ENCODE measurements at places on chromosomes 3 and 15. TPM values are rescaled to one million over a fixed set of nuclear protein-coding genes. Genes with fewer than 3 reads are reported as not detected.

Gene LRRIQ4
- total RNA-seq, result not detected

Gene MYO9A
- total RNA-seq, result 128 TPM

Gene NOX5
- 0.53 TPM for total RNA-seq

DNA sequence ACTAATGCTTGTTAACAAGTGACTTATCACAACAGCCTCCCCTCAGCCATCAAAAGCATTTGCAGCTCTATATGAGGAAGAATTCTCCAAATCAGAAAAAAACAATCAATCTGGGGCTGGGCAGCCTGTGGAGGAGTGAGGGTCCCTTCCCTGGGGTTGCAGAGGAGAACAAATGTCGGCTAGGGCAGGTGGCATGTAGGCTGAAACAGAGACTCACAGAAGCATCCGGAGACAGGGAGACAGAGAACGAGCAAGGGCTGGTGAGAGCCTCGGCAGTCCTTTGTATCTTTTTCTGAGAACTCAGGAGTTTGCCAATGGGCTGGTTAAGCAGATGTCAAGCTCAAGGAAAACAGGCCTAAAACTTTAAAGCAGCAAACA lies 15.8 kb downstream of the ITGA11 start:
- no peaks in the 10 kb centered on the region for H3K27me3 ChIP-seq
- H3K4me1 ChIP-seq, result peaks cover 33% of the 10 kb centered on the region
- no peak for DNase-seq
- H3K4me3 ChIP-seq, result no peak overlapping the region

GRCh38 chr3:170714122-170714521 lies 128.2 kb upstream of the SLC7A14 start:
- H3K27ac ChIP-seq, result no peak overlapping the region
- no peaks in the 10 kb centered on the region for H3K4me1 ChIP-seq
- H3K4me3 ChIP-seq, result no peak overlapping the region
- no peaks in the 10 kb centered on the region for H3K27me3 ChIP-seq
- H3K36me3 ChIP-seq, result no peaks in the 10 kb centered on the region
- no peak for DNase-seq

GRCh38 chr15:84402856-84403608 lies 167.5 kb downstream of the GOLGA6L4 start:
- H3K27me3 ChIP-seq, result no peaks in the 10 kb centered on the region
- no peak overlapping the region for H3K4me3 ChIP-seq
- H3K4me1 ChIP-seq, result no peaks in the 10 kb centered on the region
- H3K27ac ChIP-seq, result no peak overlapping the region
- DNase-seq, result no peak
- H3K36me3 ChIP-seq, result no peaks in the 10 kb centered on the region

- DNase-seq, result no peak
- no peak overlapping the region for H3K4me3 ChIP-seq
- peak overlapping the region; percentile 76 for H3K27ac ChIP-seq
- H3K4me1 ChIP-seq, result peaks cover 21% of the 10 kb centered on the region
These were observed 13.7 kb downstream of the SEMA3F start for GRCh38 chr3:50168791-50169190.

DNA sequence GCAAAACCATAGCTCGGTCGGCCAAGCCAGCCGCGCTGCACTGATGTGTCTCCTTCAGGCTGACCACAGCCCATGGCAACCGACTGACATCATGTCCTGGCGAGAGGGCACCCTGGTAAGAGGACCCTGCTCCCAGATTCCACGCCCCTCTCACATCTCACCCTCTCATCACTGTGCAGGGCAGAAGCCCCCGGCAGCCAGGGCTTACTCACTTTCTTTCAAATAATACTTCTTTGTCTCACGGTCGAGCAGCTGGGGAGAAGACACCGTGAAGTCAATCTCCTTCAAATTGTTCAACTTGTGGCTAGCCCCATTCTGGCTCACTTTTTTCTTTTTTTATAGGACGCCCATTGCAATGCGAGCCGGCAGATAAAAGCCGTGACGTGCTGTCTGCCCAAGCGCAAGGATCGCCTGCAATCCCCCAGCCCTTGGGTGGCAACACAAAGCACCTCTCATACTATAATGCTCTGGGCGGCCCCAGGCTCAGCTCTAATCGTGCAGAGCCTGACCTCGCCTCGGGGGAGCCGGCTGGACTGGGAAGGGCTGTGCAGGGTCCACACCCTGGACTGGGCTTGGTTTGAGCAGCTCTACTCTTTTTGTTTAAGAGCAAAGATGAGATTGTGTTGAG lies 33.6 kb downstream of the VGLL4 start:
- H3K4me3 ChIP-seq, result no peak overlapping the region
- H3K27ac ChIP-seq, result no peak overlapping the region
- no peaks in the 10 kb centered on the region for H3K27me3 ChIP-seq
- H3K36me3 ChIP-seq, result no peaks in the 10 kb centered on the region
- H3K4me1 ChIP-seq, result peaks cover 9% of the 10 kb centered on the region
- no peak for DNase-seq

- H3K27ac ChIP-seq, result no peak overlapping the region
- H3K27me3 ChIP-seq, result no peaks in the 10 kb centered on the region
- H3K36me3 ChIP-seq, result no peaks in the 10 kb centered on the region
- H3K4me3 ChIP-seq, result no peak overlapping the region
- DNase-seq, result no peak
These were observed 400.1 kb downstream of the NSUN3 start for GRCh38 chr3:94462931-94463330.

GRCh38 chr15:75043509-75044257 lies 20.3 kb downstream of the PPCDC start:
- H3K4me3 ChIP-seq, result peak overlapping the region; percentile 28
- H3K36me3 ChIP-seq, result no peaks in the 10 kb centered on the region
- DNase-seq, result peak; percentile 98
- no peaks in the 10 kb centered on the region for H3K27me3 ChIP-seq
- peak overlapping the region; percentile 92 for H3K27ac ChIP-seq

- H3K36me3 ChIP-seq, result no peaks in the 10 kb centered on the region
- H3K27ac ChIP-seq, result no peak overlapping the region
- no peaks in the 10 kb centered on the region for H3K27me3 ChIP-seq
- no peak for DNase-seq
- H3K4me3 ChIP-seq, result peak overlapping the region; percentile 82
These were observed 569 bp downstream of the TMEM266 start for GRCh38 chr15:76060118-76060989.

- H3K4me1 ChIP-seq, result no peaks in the 10 kb centered on the region
- H3K36me3 ChIP-seq, result peaks cover 6% of the 10 kb centered on the region
- DNase-seq, result no peak
- H3K4me3 ChIP-seq, result no peak overlapping the region
- H3K27me3 ChIP-seq, result no peaks in the 10 kb centered on the region
These were observed 30.1 kb downstream of the ZNF35 start for GRCh38 chr3:44678480-44679116.

DNA sequence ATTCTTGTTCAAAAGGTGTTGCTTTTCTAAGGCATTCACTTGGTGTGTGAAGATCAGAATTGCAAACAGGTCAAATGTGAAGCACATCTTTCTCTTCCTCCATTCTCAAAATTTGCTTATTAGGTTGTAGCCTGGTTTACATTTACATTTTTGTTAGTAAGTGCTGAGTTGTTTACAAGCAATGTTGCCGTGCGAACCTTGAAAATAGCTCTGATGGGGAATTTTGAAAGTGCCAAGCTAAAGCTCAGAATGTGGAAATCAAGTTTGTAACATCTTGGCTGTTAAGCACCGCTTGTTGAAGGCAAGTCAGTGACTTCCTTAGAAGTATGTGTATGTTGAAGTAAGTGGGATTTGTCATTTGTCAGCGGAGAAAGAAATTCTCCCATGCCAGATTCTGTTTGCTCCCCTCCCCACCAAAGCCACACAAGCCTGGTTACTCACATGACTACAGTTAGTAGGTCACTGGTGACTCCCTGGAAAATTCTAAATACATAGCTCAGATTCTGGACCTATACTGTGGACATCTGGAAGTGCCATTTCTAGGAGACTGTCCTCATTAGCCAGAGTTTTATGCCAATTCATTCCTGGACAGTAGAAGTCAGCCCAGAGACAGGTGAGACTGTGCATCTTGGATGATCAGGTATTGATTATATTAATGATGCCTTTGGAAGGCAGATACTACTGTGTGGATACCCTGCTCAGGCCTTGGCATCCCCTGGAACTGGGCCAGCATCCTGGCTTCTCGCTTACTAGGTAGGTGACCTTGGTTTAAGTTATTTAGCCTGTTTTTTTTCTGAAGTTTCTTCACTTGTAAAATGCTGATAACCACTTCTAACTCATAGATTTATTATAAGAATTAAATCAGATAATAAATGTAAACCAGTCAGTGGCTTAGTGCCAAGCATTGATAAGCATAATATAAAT lies 390.6 kb upstream of the SEMA6D start:
- no peaks in the 10 kb centered on the region for H3K36me3 ChIP-seq
- H3K27ac ChIP-seq, result no peak overlapping the region
- H3K4me3 ChIP-seq, result no peak overlapping the region
- no peak for DNase-seq

GRCh38 chr15:77783636-77784035 lies 150.9 kb upstream of the LINGO1 start:
- no peaks in the 10 kb centered on the region for H3K27me3 ChIP-seq
- no peak overlapping the region for H3K4me3 ChIP-seq

All from ascending aorta (tissue), 2 donors.